Aorta (tissue), 5 donors: ENCODE measurements at places on chromosomes 2 and 18. TPM values are rescaled to one million over a fixed set of nuclear protein-coding genes. Genes with fewer than 3 reads are reported as not detected.

Gene ARID5A
- polyA plus RNA-seq: 264 TPM

Gene OTOS
- polyA plus RNA-seq: not detected

Gene HAAO
- polyA plus RNA-seq: 33.4 TPM

Gene MGAT4A
- 18.4 TPM for polyA plus RNA-seq

Gene ASIC4
- polyA plus RNA-seq: 0.26 TPM

GRCh38 chr2:98524168-98524567, 79.5 kb downstream of the INPP4A start:
- no peaks in the 10 kb centered on the region for H3K4me1 ChIP-seq
- no peaks in the 10 kb centered on the region for H3K27me3 ChIP-seq

DNA sequence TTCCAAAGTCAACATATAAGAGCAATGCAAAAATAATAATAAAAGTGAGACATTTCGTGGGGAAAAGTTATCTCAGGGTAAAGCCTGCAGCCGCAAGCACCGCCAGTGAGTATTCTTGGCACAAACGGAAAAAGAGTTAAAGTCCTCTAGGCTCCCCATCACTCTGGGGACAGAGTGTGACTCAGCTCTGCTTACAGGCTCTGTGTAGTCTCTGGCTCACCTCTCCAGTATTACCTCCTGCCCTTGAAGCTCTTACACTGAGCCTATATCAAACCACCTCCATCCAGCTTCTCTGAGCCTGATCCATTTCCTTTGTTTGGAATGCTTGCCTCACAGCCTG, 55.5 kb downstream of the MTHFD2 start:
- H3K27ac ChIP-seq: no peak overlapping the region
- no peak overlapping the region for H3K4me3 ChIP-seq
- no peaks in the 10 kb centered on the region for H3K27me3 ChIP-seq
- no peaks in the 10 kb centered on the region for H3K36me3 ChIP-seq
- H3K4me1 ChIP-seq: no peaks in the 10 kb centered on the region

GRCh38 chr2:224429441-224429810, 27.5 kb upstream of the FAM124B start:
- H3K27me3 ChIP-seq: no peaks in the 10 kb centered on the region
- no peaks in the 10 kb centered on the region for H3K4me1 ChIP-seq
- no peak overlapping the region for H3K27ac ChIP-seq

- no peaks in the 10 kb centered on the region for H3K4me1 ChIP-seq
- H3K27ac ChIP-seq: no peak overlapping the region
- DNase-seq: no peak
- no peaks in the 10 kb centered on the region for H3K36me3 ChIP-seq
Observed at GRCh38 chr2:207311316-207312005, 145.7 kb upstream of the KLF7 start.

GRCh38 chr2:48233005-48233404, 296.9 kb upstream of the STON1 start:
- DNase-seq: no peak
- H3K4me1 ChIP-seq: no peaks in the 10 kb centered on the region
- no peak overlapping the region for H3K4me3 ChIP-seq
- H3K36me3 ChIP-seq: no peaks in the 10 kb centered on the region

GRCh38 chr2:65153515-65153914, 23.6 kb upstream of the RAB1A start:
- H3K27me3 ChIP-seq: no peaks in the 10 kb centered on the region
- DNase-seq: no peak
- H3K4me3 ChIP-seq: no peak overlapping the region
- no peak overlapping the region for H3K27ac ChIP-seq
- no peaks in the 10 kb centered on the region for H3K36me3 ChIP-seq
- no peaks in the 10 kb centered on the region for H3K4me1 ChIP-seq

DNA sequence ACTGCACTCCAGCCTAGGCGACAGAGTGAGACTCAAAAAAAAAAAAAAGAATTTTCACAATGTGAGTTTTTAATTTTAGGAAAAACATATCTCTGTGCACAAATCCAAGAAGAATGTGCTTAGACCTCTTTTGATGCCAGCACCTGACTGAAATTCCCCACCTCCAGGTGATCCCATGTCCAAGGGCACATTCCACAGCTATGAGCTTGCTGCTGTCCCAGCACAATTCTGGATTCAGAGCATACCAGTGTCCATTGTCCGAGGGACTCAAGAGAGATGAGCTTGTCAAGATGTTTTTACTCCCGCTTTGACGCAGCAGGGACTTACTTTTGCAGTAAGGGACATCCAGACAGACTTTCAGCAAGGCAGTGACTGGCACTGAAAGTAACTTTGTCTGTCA, 489.1 kb upstream of the ACVR2A start:
- no peak for DNase-seq
- H3K36me3 ChIP-seq: no peaks in the 10 kb centered on the region
- no peaks in the 10 kb centered on the region for H3K4me1 ChIP-seq
- no peaks in the 10 kb centered on the region for H3K27me3 ChIP-seq
- H3K27ac ChIP-seq: no peak overlapping the region

GRCh38 chr2:102141011-102141943, 1.3 kb upstream of the IL1R1 start:
- no peaks in the 10 kb centered on the region for H3K4me1 ChIP-seq
- no peaks in the 10 kb centered on the region for H3K27me3 ChIP-seq
- no peak overlapping the region for H3K4me3 ChIP-seq
- DNase-seq: no peak
- H3K27ac ChIP-seq: no peak overlapping the region

DNA sequence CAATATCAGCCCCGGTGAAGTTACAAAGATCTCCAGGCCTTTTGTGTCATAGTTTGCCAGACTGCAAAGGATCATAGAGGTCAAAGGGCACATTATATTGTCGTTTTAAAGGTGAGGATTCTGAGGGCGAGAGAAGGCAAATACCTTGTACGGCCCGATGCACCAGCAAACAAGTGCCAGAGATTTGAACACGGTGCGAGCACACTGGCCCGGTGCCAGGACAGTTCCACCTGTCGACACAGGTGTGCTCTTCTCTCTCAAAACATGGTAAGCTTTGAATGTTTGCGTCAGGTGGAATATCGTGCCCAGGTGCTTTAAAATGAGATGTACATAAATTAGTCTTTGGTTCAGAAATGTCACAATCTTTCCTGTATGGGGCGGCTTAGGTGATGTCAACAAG, 776.1 kb upstream of the ID2 start:
- no peak overlapping the region for H3K27ac ChIP-seq
- H3K4me1 ChIP-seq: no peaks in the 10 kb centered on the region
- no peaks in the 10 kb centered on the region for H3K27me3 ChIP-seq
- H3K36me3 ChIP-seq: no peaks in the 10 kb centered on the region
- DNase-seq: no peak
- H3K4me3 ChIP-seq: no peak overlapping the region

DNA sequence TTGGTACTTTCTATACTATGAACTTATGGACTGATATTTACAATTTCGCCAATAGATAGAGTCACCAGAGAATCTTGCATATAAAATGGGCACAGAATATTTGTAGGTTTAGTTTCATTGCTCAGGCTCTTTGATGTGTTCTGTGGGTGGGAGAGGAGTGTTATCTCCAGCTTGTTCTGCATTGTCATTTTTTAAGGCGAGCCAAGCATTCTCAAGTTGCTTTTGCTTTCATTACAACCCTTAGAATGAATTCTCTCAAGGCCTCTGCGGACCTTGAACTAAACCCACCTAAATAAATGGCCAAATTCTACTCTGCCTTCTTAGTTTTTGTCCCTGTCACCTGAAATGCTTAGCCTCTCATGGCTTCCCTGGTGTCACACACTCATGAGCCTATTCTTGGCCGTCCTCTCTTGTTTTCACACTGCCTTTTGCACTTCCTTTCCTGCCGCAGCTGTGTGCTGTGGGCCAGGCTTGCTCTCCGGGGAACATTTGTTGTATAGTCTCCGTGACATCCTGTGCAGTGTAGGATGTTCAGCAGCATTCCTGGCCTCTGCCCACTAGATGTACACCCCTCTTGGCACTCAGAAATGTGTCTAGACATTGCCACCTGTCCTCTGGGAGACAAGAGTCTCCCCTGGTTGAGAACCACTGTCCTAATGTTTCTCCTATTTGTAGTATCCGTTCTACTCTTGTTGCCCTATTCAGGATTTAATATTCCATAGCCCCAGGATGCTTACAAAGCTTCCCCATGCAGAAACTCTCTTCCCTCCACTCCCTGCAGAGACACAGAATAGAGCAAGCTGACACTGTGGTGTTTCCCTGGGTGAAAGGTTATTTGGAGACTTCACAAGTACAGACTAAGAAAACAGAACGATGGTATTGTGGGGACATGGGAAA, 255.6 kb downstream of the PTPRM start:
- DNase-seq: no peak
- no peaks in the 10 kb centered on the region for H3K36me3 ChIP-seq
- H3K27ac ChIP-seq: peak overlapping the region; percentile 38
- H3K4me1 ChIP-seq: peaks cover 2% of the 10 kb centered on the region
- no peaks in the 10 kb centered on the region for H3K27me3 ChIP-seq

DNA sequence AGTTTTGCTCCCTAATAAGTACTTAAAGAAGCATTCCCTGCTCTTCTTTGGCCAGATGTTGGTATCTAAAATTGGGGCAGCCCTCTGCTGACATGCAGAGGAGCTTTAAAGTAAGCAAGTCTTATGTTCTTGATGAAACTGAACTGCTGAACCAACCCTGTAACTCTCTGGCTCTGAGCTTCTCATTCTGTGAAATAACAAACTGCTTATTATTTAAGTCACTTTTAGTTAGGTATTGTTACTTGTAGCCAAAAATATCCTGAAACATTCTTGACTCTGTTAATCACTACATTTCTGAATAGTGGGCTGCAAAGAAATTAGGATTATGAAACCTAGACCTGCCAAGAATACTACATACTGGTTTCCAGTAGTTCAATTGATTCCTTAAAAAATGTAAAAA, 15.5 kb downstream of the PPP3R1 start:
- DNase-seq: no peak
- H3K27me3 ChIP-seq: no peaks in the 10 kb centered on the region
- no peaks in the 10 kb centered on the region for H3K36me3 ChIP-seq
- no peak overlapping the region for H3K4me3 ChIP-seq
- H3K27ac ChIP-seq: no peak overlapping the region

DNA sequence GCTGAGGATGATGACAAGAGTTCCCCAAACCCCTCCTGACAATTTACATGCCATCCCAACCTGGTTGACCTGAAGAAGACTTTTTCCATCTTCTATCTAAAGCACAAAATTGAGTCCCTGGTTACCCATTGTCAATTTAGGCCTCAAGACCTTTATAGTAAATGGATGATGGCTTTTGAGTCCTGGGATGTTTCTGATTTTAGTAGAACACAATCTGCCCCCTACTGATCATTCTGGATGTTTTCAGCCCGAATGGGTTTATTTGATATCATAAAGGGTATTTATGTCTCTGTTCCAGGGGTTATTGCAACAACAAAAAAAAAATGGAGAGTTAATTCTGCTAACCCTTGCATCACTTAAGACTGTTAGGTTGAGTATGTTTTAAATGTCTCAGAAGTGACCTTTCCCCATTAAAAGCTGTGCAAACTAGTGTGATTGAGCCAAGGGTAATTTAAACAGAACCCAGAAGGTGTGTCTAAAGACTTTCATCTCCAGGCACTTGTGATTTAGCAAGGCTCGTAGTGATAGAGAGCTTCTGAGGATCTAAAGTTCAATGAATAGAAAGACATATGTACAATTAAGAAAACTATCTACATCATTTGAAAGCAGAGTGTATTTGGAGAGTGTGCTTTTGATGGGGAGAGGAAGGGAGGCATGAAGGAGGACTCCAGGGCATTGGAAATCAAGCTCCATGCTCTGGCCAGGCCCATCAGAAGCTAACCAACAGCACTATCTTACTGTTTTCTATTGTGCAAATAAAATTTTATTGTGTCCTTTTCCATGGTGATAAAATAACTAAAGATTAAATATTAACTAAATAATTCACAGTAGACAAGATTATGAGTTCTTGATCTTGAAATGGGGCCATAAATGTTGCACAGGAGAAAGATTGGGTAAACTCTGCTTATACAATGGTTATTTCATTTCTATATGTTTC, 96.6 kb upstream of the NOSTRIN start:
- H3K4me3 ChIP-seq: no peak overlapping the region
- H3K27ac ChIP-seq: no peak overlapping the region
- no peaks in the 10 kb centered on the region for H3K36me3 ChIP-seq
- no peak for DNase-seq
- no peaks in the 10 kb centered on the region for H3K27me3 ChIP-seq

DNA sequence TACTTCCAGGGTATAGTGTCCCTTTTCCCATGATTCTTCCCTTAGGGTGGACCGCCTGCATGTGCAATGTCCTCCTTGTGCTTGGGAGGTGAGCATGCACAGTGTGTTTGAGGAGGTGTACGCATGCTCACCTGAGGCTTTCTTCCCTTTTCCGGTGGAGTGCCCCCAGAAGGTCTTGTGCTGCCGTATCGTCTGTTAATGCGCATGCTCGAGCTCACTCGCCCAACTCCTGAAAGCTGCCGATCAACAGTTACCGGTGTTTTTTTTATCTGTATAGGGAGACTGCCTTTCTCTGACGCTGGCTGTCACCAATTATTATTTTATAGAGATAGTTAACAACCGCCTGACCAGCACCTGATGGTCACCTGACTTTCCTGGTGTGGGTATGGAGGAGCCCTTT, 458.8 kb upstream of the MEX3C start:
- no peak overlapping the region for H3K27ac ChIP-seq
- no peaks in the 10 kb centered on the region for H3K4me1 ChIP-seq
- no peaks in the 10 kb centered on the region for H3K27me3 ChIP-seq
- no peak for DNase-seq
- no peak overlapping the region for H3K4me3 ChIP-seq

DNA sequence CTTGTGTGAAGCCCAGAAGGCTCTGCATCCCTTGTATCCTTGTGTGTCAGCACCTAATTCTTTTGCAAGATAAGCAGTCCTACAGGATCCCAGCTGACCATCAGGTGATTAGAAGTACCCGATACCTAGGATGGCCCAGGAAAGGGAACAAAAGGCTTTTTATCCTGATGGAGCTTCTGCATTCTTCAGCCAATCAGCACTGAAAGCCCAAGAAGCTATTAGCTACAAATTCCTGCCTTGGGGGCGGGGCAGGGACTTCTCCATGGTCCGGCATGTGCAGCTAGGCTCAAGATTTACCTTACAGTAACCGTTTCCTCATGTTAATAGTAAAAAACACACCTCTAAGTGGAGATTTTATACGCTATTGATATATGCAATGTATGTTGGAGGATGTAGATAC, 264.6 kb upstream of the THUMPD2 start:
- H3K27me3 ChIP-seq: no peaks in the 10 kb centered on the region
- H3K36me3 ChIP-seq: no peaks in the 10 kb centered on the region
- H3K27ac ChIP-seq: no peak overlapping the region
- no peak for DNase-seq
- no peaks in the 10 kb centered on the region for H3K4me1 ChIP-seq

DNA sequence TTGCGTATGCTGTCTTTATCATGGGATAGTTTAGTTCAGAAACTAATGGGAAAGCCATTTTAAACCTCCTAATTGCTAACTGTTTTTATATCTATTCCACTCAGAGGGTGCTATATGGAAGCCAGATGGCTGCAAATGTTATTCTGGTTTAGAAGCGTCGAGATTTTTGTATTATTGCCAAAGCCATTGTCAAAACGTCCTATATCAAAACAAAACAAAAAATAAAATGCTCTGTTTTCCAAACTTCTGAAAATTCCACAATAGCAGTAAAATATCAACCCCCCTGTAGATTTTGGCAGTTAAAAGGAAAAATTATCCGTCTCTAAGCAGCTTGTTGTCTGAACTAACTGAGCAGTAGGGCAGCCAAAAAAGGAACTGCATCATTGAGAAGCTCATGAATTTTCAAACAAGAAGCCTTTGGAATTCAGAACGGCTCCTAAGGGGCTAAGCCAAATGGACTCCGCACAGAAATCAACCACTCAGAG, 195.4 kb upstream of the CWC22 start:
- H3K27me3 ChIP-seq: no peaks in the 10 kb centered on the region
- no peaks in the 10 kb centered on the region for H3K4me1 ChIP-seq
- H3K36me3 ChIP-seq: no peaks in the 10 kb centered on the region
- DNase-seq: no peak
